Mammary epithelial cell (primary cell): ENCODE measurements at places on chromosomes 1 and 21. TPM values are rescaled to one million over a fixed set of nuclear protein-coding genes. Genes with fewer than 3 reads are reported as not detected.

The CLCA4 gene
- 2.8 TPM for total RNA-seq

The DSTYK gene
- total RNA-seq = 19.2 TPM

The TLR5 gene
- total RNA-seq = 0.64 and 1.5 TPM in 2 replicates

The FOXD3 gene
- total RNA-seq = 0.35 TPM in 1 of 2 replicates, not detected in the other

The PADI3 gene
- 1.3 TPM for total RNA-seq

The CRP gene
- total RNA-seq = not detected in 2 replicates

The POLR3C gene
- total RNA-seq = 36.2 and 57.1 TPM in 2 replicates

The LRRC71 gene
- total RNA-seq = not detected

The ADAM30 gene
- not detected in 2 replicates for total RNA-seq

DNA sequence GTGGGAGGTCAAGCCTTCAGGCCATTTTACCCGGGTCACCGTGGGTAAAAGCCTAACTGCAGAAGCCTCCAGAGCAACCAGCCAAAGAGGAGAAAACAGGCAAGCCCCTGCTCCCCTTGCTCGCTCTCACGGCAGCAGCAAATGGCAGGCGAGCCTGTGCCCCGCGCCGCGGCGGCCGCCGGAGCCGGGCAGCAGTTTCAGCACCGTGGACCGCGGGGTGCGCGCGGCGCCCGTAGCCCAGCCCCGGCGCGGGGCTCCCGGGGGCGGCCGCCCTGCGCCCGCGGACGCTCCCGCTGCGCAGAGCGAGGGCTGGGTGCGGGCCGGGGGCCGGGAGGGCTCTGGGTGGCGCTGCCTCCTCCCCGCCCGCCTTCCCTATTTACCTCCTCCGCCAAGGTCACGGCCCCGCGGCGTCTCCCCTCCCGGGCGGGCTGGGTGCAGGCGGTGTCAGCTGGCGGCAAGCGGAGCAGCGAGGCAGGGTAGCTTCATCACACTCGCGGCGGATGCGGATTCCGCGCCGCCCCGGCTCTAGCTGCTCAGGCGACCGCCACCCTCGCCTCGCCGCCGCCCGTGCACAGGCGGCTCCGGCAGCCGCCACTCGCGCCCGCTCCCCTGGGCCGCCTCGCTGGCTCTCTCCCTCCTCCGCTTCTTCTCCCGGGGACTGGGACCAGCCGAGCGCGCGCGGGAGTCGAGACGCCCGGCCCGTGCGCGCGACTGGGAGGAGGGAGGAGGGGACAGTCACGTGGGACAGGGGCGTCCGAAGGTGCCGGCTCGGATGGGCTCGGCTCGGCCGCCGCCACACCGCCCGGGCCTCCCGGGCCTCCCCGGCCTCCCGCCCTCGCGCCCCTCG, at the start of gene RGS7:
Gene RGS7, minus strand, starts transcription at position 687 of the 847 bp plus-strand sequence.
- peak; percentile 22 for DNase-seq

- peak; percentile 57 for DNase-seq
These were observed 2.8 kb upstream of the EYA3 start for GRCh38 chr1:28091043-28091781.

DNA sequence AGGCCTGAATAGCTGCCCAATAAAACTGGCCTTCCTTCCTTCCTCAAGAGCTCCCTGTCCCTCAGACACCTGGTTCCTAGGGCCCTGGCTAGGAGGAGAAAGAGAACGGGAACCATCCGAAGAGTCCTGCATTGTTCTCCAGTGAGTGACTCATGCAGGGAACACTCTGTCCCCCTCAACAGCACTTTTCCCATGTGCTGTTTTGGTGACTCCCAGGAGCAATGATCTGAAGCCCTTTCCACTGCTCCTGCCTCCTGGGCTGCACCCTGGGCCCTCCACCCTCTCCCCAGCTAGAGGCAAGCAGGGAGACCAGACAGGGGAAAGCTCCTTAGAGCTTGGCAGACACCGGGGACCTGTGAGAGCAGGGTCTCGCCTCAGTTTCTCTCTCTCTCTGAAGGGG, 18.9 kb downstream of the TNNT2 start:
- DNase-seq = peak; percentile 43

DNA sequence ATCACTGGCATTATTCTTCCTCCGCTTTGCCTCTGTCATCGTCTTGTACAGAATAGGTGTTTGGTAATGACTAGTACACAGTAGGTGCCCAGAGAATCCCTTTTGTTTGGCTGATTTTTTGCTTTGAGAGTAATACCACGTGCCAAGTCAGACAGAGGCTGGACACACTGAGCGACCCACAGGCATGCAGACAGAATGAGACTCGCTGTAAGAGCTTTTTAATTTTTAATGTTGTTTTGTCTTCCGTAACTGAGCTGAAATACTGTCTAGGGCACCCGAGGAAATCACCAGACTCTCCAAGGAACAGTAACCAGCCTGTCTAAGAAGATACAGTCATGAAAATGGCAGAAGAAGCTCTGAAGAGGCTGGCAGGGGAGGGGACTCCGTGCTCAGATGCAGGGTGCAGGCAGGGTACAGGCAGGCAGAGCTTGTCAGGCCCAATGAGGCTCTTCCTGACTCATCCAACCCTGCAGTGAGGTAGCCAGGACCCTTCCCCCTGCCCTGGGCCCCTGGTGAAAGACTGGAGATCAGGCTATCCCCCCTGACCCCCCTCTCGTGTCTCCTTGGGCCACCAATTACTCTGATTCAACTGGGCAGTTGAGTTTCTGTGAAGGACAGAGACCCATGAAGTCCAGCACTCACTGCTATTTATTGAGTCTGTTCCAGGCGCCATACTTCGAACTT, 60.1 kb upstream of the ECE1 start:
- peak; percentile 45 for DNase-seq

GRCh38 chr1:156203331-156203730, 9.4 kb downstream of the SLC25A44 start:
- DNase-seq = no peak

- DNase-seq = no peak
These were observed 138.6 kb downstream of the PEX14 start for GRCh38 chr1:10613340-10613739.

DNA sequence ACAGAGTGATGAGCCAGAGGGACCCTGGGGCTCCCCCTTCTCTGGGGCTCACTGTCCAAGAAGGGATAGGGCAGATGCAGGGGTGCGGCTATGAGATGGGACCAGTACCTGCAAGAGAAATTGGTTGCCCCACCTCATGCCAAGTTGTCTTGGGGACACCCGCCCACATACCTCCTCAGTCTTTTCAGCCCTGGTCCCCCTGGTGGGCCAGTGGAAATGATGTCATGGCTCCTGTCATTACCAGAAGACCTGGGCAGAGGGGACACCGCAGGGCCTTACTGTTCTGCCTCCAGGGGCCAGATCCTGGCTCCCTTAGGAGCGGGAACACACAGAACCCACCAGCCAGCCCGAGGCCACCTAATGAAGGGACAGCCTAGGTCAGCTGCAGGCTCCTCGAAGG, 63.2 kb downstream of the CDK18 start:
- DNase-seq = no peak

GRCh38 chr1:207984831-207985572, 74.1 kb upstream of the CD34 start:
- no peak for DNase-seq

DNA sequence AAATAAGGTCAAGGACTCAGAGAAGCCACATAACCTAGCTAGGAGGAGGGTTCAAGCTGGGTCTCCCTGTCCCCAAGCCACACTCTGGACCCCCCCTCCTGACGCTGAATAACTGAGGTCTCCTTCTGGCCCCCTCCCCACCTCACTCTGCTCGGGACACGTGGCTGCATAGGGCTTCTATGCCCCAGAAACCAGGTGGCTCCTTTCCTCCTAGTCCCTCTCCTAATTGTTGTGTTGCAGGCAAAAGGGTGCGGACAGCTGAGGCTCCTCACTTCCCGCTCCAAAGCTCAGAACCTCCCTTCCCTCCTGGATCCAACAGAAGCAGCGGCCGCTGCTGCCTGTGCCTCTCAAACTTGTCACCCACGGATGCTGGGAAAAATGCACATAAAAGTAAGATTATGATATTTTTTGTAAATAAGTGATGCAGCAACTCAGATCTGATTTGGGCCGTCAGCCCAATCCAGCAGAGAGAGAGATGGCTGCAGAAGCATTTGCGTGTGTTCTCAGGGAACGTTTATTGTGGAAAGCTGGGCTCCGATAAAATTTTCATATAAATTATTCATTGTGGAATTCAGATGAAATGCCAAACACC, 40.8 kb upstream of the C1orf174 start:
- DNase-seq = no peak

- no peak for DNase-seq
These were observed 1.6 kb upstream of the EFNA1 start for GRCh38 chr1:155125946-155126555.

DNA sequence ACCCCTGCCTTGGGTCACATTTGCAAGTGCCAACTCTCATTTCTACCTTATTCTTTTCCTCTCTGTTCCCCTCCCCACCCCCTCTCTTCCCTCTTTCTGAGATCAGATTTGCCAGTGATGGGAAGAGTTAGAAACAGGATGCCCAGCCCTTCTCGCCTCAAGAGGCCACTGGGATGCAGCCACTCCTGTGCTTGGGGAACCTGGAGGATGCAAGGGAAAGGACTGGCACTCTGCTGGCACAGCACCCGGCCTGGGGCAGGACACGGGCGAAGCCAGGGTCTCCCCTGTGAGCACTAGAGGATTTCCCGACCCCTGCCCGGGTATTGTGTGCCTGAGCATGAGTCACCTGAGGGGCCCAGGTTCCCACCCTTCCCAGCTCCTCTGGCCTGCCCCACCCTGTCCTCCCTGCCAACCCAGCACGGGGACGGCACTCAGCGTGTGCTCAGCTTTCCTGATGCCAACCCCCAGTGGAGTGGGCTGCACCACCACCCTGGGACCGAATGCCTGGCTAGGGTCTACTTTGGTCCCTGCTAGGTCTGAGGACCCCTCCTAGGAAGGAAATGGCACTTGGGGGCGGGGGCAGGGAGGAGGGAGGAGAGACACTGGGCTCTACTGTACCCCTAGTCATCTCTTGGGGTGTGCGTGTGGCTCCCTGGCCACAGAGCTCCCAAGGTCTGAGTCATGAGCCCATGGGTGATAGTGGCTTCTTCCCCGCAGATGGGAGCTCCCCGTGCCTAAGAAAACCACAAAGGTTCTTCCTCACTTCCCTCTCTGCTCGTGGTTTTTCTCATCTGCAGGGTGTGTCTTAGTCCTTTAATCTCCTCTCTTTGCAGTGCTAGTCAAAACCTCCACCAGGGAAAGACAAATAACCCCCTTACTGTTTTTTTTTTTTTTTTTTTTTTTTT, 12.4 kb downstream of the LMNA start:
- DNase-seq = peak; percentile 95

DNA sequence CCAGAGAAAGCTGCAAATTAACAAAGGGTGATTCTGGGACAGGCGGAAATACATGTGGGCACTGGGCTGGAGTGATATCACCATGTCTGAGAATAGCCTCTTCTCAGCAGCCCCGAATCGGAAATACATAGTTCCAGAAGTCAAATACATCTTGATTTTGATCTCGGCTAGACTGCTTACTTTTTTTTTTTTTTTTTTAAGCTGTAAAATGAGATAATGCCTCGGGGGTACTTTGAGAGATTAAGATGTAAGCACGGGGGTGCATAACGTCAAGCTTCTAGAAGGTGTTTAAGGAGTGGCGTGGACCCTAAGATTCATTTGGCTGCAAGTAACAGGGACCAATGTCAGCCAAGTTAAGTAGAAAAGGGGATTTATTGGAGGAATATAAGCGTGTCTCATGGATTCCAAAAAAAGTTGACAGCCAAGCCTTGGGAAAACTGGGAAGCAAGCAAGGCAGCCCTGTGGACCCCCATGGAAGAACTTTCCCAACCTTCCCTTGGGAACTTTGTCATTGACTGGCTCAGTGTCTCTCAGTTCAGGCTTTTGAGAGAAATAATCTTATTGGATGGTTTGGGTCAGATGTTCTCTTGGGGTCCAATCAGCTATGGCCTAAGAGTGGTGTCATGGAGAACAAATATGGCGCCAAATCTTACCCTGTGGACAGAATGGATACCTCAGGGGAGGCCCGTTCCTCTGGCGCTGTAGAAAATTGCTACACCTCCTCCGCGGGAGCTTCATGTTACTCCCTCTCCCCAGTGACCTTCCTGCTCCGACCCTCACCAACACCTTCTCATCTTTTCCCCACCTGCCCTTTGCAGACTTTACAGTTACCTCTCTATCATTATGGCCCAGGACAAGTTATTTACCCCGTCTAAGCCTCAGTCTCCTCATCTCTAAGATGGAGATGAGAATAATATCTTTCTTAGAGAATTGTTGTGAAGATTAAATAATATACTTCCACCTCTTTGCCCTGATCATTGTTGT, 186.6 kb downstream of the KAZN start:
- no peak for DNase-seq

DNA sequence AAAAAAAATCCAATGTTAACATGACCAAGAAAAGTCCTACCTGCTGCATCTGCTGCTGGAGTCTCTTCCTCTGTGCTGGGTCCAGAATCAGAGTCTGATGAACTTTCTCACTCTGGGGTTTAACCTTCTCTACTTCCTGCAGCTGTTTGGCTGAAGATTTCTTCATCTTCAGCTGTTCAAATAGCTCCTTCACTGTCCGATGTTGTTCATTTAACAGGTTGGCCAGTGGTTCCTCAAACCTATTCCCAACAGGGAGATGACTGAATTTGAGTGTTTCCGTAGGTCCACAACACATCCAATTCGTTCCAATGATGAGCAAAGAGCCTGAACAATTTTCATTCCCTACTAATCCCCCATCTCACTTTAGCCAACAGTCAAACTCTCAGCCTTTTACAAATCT, 79.4 kb downstream of the GON4L start:
- no peak for DNase-seq

DNA sequence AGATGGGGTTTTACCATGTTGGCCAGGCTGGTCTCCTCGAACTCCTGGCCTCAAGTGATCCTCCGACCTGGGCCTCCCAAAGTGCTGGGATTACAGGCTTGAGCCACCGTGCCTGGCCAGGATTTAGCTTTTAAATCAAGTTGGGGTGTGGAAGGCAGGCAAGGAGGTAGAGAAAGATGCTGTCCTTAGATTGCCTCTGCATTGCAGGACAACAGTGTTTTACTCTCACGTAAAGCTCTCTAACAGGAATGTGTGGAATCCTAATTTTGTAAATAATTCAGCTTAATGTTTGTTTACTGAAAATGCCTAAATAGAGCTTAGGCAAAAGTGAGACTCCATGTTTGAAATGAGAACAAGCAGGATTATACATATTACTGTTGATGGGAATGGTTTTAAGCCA, 29.5 kb upstream of the TGFB2 start:
- DNase-seq = no peak

DNA sequence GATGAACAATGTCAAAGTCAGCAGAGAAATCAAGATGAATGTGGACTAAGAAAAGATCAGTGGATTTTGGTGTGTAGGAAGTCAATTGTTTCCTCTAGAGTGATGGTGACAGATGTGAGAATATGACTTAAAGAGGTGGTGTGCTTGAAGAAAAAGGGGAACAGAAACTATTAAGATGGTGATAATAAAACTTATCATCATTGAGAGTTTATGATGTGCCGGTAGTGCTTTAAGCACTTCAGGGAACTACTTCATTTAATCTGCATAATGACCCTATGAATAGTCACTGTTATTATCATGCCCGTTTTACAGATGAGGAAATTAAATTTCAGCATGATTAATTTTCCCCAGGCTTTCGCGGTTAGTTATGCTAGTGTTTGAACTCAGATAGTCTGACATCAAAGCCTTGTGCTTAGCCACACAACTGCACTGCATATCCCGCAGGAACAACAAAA, 246.9 kb upstream of the LRRC7 start:
- DNase-seq = no peak
